Glutamatergic neuron (in vitro differentiated cells): ENCODE measurements at places on chromosomes 6 and 20. TPM values are rescaled to one million over a fixed set of nuclear protein-coding genes. Genes with fewer than 3 reads are reported as not detected.

The HLA-DQA1 gene
- not detected for total RNA-seq

- peak; percentile 63 for DNase-seq
Observed at GRCh38 chr6:121932076-121932991, 467.1 kb upstream of the HSF2 start.

The BPIFA1 gene
- total RNA-seq = not detected

DNA sequence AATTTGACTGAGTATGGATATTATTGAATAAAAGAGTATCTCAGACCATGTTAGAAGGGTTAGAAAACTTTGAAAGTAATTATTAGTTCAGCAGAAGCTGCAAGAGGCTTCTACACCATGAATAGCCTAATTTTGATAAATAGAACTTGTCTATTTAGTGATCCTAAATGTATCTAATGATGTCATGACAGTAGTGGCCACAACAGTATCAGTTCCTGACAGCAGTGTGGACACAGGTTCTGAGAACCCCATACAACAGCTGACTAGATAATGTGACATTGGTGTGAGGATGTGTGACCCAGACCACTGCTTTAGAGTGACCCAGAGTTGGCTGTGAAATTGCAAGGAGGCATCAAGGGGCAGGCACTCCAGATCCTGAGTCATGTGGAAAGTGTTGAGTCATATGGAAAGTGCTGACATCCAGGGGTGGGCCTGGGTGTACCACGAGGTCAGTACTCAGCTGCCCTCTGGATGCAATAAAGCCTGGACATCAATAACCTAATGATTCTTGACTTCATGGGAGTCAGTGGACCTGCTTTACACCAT is 754.7 kb downstream of the DHX35 start:
- DNase-seq = no peak

DNA sequence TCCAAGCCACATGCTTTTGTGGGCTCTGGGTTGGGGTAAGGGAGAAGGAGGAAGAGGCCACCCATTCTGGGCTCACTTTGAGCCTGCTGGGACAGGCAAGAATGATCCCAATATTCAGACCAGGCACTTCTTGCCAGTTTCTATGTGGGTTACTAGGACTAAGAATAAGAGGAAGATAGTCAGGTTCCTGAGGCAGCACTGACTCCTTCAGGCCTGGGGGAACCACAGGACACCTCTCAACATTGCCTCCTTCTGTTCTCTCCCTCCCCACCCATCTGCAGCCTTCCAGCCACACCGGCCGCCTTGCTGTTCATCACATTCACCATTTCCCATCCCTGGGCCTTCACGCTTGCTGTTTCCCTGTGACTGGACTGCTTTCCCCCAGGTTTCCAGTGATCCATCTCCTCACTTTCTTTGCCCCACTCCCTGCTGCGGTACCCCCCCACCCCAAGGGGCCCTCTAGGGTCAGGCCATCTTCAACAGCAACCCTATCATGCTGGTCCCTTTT is 69.2 kb upstream of the SIRPA start:
- no peak for DNase-seq

- DNase-seq = no peak
Observed at GRCh38 chr6:25137480-25137879, 141.7 kb upstream of the CARMIL1 start.

GRCh38 chr6:49979584-49979983 is 10.2 kb upstream of the DEFB113 start:
- no peak for DNase-seq

DNA sequence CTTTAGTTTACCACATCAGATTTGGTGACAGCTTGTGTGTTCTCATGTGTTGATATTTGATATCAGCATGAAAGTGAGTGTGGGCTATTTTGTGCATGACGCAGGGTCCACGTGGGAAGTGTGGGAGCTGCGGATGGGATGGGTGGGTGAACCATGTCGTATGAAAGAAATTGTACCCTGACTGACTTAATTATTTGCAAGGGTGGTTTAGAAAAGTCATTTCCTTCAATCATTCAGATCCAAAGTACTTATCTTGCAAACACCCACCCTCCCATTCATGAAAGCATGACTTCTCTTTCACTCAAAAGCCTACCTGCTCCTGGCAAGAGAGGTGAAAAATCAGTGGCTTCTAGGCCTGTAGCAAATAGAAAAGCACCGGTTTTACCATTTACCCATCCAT is 91.8 kb upstream of the BACH2 start:
- no peak for DNase-seq

- no peak for DNase-seq
Observed at GRCh38 chr6:47633141-47633540, 65.2 kb upstream of the ADGRF4 start.

DNA sequence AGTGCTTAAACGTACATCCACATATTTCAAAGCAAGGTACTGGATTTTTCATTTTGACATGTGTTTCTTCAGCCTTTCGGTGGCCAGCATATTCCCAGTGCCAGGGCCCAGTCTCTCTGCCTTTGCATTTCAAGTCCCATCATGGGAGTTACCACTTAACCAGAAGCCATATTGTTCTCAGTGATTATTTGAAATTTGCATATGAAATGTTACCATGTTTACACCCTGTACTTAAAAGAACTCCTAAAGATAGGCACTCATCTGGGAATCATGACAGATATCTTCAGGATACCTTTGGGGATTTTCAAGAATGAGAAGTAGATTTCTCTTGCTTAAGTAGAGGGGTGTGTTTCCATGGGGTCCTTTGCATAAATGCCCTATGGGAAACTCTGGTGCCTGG is 367.5 kb downstream of the NRN1 start:
- DNase-seq = no peak

DNA sequence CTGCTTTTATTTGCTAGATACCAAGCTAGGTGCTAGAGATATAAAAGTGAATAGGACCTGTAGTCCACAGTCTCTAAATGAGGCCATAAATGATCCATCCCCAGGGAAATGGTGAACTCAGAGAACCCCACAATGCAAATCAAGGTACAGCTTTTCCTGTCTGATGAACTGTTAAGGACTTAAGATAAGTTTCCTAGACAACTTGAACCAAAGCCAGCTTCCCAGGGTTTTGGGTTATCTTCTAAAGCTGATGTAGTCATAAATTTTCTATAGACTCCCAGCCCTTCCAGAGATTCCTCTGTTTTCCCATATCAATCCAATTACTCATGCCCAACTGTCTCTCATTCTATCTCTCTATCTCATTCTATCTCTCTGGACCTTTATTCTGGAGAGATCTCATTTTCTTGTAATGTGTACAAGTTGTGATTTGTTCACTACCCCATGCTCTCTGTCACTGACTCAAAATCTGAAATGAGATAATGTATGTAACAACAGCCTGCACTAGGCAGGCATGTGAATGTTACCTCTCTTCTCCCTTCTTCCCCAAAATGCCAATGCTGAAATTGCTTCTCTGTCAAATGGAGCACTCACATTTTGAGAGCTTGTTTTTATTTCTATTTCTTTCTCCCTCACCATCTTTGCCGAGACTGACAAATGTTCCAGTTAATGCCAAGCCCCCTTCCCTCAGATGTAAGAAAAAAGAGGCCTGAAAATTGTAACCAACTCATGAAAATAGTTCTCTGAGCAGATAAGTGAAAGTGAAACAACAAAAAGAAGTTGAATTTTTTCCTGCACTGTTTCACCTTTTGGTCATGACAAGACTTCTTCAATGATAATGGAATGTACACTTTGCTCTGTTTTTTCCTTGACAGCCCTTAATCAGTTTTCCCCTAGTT is 279.9 kb downstream of the SLC35F1 start:
- no peak for DNase-seq

The DNMT3B gene
- total RNA-seq = 29.0 TPM

DNA sequence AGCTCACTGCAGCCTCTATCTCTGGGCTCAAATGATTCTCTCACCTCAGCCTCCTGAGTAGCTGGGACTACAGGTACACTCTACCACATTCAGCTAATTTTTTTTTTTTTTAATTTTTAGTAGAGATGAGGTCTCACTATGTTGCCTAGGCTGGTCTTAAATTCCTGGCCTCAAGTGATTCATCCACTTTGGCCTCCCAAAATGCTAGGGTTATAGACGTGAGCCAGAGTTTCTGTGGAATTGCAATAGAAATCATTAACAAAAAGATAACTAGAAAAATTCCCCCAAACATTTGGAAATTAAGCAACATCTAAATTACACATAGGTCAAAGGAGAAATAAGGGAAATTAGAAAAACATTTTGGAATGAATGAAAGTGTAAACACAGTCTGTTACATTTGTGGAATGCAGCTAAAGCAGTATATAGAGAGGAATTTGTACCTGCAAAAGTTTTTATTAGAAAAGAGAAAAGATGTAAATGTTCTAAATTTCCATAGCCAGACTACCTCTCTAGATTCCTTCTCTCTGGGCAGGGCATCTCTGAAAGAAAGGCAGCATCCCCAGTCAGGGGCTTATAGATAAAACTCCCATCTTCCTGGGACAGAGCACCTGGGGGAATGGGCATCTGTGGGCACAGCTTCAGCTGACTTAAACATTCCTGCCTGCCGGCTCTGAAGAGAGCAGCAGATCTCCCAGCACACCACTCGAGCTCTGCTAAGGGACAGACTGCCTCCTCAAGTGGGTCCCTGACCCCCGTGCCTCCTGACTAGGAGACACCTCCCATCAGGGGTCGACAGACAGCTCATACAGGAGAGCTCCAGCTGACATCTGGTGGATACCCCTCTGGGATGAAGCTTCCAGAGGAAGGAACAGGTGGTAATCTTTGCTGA is 51.3 kb downstream of the ATRN start:
- no peak for DNase-seq

GRCh38 chr6:164130151-164130550 is 715.6 kb downstream of the QKI start:
- no peak for DNase-seq

GRCh38 chr6:150646228-150646627 is 46.5 kb downstream of the PLEKHG1 start:
- no peak for DNase-seq

DNA sequence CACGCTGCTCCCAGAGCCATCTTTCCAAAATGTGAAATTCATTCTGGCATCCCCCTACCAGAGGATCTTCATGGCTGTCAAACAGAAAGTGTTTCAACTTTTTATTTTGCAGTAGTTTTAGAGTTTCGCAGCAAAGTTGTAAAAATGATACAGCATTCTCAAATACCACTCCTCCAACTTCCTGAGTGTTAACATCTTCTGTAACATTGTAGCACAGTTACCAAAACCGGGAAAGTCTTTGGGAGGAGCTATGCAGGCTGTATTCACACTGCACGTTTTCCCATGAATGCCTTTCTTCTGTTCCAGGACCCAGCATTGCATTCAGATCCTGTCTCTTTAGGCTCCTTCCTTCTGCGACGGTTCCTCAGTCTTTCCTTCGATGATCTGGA is 30.1 kb downstream of the CDYL start:
- no peak for DNase-seq

DNA sequence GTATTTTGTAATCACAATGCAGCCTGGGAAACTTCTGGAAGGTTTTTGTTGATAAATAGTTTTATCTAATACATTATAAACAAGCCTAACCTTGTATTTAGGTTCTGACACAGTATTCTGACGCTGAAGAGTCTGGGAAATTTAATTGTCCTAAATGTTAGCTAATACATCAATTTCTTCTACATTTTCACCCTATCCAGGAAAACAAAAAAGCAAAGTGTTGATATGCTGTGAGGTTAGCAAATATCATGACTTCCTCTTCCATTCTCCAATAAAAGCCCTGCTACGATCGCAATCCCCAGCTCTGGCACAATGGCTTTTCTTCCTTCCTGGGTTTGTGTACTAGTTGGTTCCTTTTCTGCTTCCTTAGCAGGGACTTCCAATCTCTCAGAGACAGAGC is at the start of gene C6orf58:
Gene C6orf58, plus strand, starts transcription at position 301 of the 400 bp plus-strand sequence. Its CDS starts 12 bp downstream, at position 313.
- DNase-seq = no peak

The POPDC3 gene
- total RNA-seq = 10.9 TPM

DNA sequence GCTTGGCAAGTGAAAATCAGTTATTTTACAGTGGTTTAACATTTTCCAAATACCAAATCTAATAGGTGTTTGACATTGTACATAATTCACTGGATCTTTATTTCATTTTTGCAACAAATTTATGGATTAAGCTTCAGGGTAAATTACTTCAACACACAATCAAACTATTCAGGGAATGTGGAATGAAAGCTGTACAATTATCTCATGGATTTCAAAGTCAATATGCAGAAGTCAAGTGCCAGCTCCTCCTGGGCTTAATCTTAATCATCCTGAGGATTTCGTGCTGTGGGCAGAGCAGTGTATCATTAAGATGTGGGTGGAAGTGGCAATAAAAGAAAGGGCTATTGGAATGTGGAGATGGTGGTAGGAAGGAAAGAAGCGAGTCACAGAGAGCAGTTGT is 548.8 kb downstream of the COL12A1 start:
- DNase-seq = no peak

DNA sequence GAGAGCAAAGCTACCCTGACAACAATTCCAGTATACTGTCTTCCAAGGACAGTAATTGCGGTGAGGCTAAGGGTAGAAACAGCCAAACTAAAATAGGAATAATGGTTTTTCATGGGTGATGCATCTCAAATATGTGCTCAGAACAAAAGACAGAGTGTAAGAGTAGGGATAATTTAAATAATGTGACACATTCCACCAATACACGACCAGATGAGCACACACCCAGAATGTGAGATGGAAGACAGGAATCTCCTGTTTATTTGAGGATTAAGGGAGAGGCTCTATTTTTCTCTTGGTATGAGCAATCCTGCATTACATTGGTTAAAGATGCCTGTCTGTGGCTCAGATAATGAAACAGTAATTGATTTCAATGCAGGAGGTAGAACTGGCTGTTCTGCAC is 292.9 kb upstream of the ZFP64 start:
- DNase-seq = no peak

GRCh38 chr6:97668716-97669115 is 385.7 kb upstream of the MMS22L start:
- DNase-seq = peak; percentile 25

GRCh38 chr6:129046526-129046925 is 163.6 kb downstream of the LAMA2 start:
- DNase-seq = no peak

DNA sequence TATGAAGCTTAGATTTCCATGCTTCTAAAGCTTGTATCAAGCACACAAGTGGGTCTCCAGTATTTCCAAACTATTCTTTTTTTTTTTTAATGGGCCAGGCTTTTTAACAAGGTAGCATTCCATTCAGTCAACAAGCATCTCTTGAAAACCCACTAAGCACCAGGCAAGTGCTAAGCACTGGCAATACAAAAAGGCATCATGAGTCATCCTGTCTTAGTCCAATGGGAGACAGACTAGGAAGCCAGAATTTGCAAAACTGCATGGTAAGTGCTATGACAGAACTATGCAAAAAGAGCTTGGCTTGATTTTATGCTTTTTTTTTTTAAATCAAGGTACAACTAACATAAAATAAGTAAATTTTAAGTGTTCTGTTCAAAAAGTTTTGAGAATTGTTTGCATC is 109.3 kb upstream of the DST start:
- no peak for DNase-seq

DNA sequence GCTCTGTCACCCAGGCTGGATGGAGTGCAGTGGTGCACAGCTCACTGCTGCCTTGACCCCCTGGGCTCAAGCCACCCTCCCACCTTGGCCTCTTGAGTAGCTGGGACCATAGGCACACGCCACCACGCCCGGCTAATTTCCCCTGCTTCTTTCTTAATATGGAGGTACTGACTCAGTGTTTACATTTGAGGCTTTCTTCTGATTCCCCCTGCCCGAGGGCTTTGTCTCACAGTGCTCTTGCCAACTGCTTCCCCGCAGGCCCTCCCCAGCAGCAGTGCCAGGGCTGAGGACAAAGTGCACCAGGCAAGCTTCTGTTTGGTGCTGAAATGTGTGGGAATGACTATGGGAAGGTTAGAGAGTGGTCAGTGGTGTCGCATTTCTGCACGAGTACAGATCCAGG is 34.8 kb downstream of the NR2E1 start:
- no peak for DNase-seq
